Non-pigmented ciliary epithelial cell (primary cell): ENCODE measurements at places on chromosomes 2 and 18.

GRCh38 chr2:37350034-37350433 is 5.6 kb downstream of the QPCT start:
- no peak for DNase-seq

- no peak for DNase-seq
Measured at GRCh38 chr18:23673725-23674124, 11.0 kb upstream of the ANKRD29 start.

DNA sequence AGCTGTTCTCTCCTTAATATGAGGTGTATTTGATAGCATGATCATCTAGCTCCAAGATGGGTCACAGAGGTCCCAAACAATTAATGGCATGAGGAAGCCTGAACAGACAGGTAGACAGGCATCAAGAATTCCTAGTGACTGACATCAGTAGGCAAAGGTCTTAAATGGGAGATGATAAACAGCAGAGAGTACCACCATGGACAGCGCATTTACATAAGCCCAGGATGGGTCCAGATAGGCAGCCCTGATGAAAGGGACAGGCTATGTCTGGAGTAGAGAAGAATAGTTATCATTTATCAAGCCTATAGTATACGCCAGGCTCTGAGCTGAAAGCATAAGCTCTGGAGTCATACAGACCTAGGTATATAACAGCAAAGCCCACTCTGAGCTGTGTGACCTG is 434.7 kb upstream of the SETBP1 start:
- no peak for DNase-seq

- peak; percentile 73 for DNase-seq
Measured at GRCh38 chr18:56709463-56709862, 58.3 kb downstream of the WDR7 start.

GRCh38 chr2:209511637-209512036 is 87.8 kb downstream of the MAP2 start:
- no peak for DNase-seq

DNA sequence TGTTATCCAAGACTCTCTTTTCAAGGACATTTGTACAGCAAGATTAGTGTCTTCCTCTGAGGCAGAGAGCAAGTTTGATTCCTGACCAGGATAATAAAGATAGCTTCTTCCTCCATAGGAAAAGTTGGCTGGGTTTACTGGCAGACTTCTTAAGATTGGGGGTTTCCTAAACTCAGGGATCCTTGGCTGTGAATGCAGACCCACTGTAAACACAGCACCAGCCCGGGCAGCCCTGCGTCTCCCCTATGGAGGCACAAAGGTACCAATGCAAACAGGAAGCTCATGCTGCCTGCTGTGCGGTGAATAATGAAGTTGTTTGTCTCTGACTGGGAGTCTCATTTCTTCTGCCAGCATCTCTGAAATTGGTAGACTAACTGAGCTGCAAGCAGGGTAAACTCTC is 96.2 kb upstream of the ARHGAP28 start:
- no peak for DNase-seq

DNA sequence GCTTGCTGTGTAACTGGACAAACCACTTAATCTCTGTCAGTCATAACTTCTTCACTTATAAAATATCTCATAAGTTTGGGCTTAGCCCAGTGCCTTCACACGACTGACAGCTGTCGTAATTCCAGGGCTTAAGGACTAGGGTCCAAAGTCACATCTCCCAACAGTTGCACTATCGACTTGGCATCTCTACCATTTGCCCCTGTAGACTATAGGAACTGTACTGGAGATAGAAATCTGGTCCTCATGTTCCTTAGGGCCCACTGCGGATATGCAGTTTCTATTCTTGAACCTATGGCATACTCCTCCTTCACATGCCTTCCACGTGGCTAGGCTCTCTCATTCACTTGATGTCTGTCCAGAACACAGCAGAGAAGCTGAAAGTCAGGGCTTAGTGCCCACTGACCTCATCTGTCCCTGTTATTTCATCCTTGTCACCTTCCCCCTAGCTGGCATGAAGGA is 2.7 kb downstream of the ABHD1 start:
- DNase-seq, result no peak

GRCh38 chr2:135798762-135799161 is 38.2 kb downstream of the LCT start:
- DNase-seq, result no peak

GRCh38 chr2:18825838-18826237 is 236.5 kb upstream of the NT5C1B start:
- no peak for DNase-seq

GRCh38 chr18:46868169-46868921 is 49.0 kb downstream of the PIAS2 start:
- DNase-seq, result no peak

DNA sequence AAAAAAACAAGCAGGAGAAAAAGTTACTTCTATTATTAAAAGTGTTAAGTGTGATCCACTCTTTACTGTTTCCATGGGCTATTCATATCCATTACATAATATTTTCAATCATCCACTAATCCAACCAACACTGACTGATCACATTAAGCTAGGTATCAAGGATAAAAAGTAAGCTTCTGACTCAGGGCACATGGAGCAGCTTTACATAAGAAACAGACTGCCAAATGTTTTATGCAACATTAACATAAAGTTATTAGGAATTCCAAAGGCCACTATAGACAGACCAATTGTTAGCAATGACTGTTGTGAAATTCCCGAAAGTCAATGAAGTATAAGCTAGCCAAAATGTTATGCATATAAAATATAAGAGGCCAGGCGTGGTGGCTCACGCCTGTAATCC is 277.6 kb downstream of the ZEB2 start:
- DNase-seq, result no peak

GRCh38 chr2:88212251-88212790 is 42.2 kb downstream of the THNSL2 start:
- DNase-seq, result no peak

GRCh38 chr2:11930211-11930761 is 183.9 kb downstream of the LPIN1 start:
- DNase-seq, result no peak

DNA sequence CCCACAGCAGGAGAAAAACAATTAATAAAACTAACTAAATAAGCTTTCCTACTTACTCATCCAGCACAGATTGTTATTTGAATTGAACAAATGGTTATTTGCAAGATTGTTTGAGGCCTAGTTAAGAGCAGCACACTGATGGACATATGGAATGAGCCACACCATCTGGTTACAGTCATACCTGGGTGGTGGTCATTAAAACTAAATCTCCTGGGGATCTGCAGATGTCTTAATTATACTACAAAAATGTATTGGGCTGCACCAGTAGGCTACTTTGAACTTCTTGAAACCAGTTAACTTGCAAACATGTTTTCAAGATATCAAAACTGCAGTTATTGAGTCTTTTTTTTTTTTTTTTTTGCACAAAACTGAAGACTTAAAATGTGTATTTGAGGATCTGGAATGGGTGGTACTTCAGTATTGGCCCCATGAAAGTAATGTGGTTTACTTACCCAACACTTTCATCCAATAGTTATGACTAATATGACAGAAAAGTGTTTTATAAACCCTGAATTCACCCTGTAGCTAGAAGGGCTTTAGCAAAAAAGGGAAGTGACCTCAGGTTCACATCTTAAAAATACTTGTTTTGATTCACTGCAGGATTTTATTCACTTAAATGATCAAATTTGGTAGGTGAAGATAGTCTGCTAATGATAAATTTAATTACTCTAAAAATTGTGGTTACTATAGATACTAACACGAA is 10.8 kb downstream of the AGFG1 start:
- no peak for DNase-seq

- DNase-seq, result no peak
Measured at GRCh38 chr2:29485117-29485516, 369.9 kb downstream of the CLIP4 start.

- no peak for DNase-seq
Measured at GRCh38 chr18:28030458-28030857, 146.5 kb downstream of the CDH2 start.

DNA sequence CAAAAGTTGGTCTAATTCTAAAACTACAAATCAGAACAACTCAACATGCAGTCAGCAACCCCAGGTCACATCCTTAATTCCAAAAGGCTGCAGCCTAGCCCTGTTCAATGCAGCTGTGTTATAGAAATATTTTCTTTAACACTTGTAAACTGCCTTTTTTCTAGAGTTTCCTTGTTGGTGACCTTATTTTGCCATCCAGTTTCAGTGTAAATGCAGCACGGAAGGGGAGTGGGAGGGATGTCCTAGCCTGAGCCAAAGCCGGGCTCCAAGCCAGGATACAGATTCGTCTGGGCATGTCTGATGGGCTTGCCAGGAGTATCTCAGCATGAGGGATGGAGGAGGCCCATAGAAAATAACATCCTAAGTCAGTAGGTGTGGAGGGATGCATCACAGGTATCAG is 17.7 kb upstream of the SP3 start:
- DNase-seq, result no peak

DNA sequence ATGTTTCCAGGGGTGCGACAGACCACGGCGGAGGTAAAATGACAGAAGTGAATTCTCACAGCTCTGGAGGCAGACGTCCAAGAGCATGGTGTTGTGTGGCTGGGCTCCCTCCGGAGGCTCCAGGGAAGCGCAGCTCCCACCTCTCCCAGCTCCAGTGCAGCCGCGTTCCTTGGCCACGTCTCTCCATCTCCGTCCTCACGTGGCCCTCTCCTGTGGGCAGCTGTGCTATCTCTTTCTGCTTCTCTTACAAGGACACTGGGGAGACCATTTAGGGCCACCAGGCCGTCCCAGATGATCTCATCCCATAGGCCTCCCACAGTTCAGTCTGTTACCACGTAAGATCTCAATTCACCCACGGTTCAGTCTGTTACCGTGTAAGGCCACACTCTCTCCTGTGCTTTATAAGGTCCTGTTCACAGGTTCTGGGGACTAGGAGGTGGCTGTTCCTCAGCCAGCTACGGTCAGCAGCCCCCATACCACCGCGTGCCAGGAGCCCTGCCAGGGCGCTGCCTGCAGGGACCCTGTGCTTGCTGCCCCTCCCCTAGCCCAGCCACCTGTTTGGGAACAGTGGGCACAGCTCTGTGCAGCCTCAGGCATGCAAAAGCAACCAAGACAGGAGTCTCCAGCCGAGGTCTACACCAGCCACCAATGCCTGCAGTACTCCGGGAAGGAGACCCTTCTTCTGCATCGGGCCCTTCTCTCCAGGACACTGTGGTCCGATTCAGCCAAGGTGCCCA is 2.9 kb upstream of the MAB21L4 start:
- no peak for DNase-seq

DNA sequence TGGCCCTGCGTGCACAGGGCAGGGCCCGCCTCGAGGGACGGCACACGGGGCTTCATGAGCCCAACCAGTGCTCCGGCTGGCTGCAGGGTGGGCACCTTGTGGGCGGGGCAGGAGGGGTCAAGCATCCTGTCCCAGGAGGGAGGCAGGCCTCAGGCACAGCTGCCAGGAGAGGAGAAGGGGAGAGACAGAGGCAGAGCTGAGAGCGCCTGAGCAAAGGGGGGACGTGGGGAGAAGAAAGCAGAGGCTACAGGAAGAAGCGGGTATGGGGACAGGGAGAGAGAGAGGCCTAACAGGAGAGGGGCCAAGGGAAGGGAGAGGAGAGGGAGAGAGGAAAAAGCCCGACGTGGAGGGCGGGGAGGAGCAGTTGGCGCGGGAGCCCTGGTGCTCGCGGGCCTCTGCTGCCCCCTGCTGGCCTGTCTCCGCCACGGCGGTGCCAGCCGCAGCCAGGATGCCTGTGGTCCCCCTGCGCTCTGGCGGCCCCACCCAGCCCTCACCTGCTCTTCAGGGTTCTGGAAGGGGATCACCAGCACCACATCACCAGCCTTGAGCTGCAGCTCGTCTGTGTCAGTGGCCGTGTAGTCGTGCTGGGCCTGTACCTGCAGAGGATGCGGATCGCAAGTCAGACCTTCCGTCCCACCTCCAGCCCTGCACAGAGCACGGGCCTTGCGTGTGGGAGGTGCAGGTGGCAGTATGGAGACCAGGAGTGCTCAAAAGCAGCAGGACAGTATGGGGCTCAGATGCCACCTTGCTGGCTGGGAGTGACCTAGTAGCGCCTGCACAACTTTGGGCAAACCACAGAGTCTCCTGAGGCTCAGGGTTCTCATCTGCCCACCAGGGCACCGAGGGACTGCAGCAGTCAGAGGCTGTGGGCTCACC is 56.8 kb downstream of the BIN1 start:
- no peak for DNase-seq

DNA sequence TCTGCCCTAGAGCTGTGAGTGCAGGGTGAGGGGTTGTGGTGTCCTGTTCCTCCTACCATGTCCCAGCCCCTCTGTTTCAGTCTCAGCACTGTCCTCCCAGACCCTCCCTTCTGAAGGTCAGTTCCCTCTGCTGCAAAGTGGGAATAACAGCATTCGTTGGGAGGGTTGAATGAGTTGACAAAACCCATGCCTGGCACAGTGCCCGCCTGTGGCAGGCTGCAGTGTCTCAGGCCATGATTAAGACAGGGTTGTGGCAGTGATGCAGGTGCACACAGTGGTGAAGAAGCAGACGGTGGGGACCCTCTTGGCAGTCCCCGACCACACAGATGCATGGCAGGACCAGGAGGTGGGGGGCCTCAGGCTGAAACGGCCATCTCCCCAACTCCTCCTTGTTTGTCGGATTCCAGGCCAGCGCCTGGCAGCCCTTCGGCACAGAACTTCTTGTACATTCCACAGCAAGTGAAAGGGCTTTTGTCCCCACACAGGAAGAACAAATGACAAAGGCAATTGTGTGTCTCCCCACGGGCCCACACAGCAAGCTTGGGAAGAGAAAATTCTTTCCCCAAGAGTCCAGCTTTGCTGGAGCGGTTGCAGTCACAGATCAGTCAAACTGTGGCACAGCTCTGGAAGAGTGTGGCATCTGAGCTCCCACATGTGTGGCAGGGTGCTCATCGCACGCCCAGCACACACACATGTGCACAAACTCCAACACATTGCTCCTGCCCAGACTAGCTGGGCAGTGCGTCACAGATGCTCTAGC is 92.0 kb upstream of the MSH2 start:
- no peak for DNase-seq

- DNase-seq, result no peak
Measured at GRCh38 chr2:8548619-8549150, 133.2 kb upstream of the ID2 start.

DNA sequence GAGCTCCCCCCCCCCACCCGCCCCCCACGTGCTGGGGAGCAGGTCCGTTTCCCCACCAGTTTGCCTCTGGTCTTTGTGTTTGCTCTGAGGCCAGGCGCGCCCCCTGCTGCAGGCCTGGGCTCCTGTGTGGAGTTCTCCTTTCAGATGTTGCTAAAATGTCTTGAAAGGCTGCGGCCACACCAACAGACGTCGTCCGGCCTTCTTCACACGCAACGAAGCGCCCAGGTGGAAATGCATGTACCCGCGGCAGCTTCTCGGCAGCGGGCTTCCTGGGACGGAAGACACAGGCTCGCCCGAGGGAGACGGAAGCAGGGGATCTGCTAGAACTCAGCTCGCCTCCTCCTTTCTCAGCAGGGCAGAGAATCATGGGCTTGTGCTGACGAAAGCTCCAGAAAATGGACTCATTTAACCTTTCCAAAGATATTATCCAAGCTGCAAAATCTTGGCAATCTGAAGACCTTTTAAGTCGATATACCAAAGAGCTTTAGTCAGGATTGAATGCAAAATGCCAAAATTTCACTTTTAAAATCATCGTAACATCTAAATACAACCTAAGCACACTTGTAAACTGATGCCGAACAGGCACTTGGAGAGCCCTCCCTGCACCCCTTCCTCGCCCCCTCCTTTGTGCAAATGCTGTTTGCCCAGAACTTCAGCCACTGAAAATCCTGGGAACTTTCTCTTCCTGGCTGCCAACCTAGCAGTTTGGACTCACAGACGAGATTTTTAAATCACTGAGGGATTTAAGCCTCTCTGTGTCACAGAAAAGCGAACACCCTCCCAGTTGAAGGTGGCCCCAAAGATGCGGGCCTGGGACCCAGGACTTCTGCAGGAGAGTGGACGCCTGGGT is 125.5 kb upstream of the ZNF516 start:
- DNase-seq, result no peak

- DNase-seq, result peak; percentile 87
Measured at GRCh38 chr2:1974397-1974796, 230.1 kb upstream of the PXDN start.

GRCh38 chr2:56985609-56986008 is 801.8 kb downstream of the CCDC85A start:
- DNase-seq, result no peak
